Right forelimb (tissue), 1 donor: ENCODE measurements at places on chromosomes 13 and 19.

GRCh38 chr13:66995203-66995611, 234.9 kb downstream of the PCDH9 start:
- DNase-seq: no peak

- DNase-seq: no peak
Observed at GRCh38 chr13:40269086-40269485, 397.4 kb downstream of the FOXO1 start.

- DNase-seq: no peak
Observed at GRCh38 chr19:19528721-19529490, at the start of gene YJEFN3. Gene YJEFN3 (plus strand): TSS chr19:19528911. CDS start chr19:19528933, 22 bp downstream.

DNA sequence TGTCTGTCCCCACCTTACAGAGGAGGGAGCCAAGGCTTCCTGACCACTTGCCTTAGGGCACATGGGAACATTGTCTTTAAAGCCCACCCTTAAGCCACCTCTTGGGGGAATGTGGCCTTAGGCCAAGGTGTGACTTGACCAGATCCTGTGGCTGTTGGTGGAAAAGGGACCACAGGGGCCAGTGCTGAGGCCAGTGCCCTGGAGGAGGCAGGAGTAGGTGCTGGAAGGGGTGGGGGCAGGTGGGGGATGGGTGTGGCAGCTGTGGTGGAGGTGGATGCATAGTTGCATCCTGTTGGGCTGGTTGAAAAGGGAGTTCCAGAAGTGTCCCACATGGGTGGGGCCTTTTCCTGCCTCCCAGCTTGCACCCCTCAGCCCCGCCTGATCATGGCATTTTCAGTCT, 44.8 kb downstream of the DNM2 start:
- DNase-seq: no peak
